ENCODE measurements at places on chromosomes 1 and 21.

GRCh38 chr1:100778748-100779147 is 59.2 kb downstream of the VCAM1 start:
- DNase-seq: no peak

GRCh38 chr1:217891966-217892365 is 260.8 kb downstream of the SPATA17 start:
- DNase-seq: no peak

DNA sequence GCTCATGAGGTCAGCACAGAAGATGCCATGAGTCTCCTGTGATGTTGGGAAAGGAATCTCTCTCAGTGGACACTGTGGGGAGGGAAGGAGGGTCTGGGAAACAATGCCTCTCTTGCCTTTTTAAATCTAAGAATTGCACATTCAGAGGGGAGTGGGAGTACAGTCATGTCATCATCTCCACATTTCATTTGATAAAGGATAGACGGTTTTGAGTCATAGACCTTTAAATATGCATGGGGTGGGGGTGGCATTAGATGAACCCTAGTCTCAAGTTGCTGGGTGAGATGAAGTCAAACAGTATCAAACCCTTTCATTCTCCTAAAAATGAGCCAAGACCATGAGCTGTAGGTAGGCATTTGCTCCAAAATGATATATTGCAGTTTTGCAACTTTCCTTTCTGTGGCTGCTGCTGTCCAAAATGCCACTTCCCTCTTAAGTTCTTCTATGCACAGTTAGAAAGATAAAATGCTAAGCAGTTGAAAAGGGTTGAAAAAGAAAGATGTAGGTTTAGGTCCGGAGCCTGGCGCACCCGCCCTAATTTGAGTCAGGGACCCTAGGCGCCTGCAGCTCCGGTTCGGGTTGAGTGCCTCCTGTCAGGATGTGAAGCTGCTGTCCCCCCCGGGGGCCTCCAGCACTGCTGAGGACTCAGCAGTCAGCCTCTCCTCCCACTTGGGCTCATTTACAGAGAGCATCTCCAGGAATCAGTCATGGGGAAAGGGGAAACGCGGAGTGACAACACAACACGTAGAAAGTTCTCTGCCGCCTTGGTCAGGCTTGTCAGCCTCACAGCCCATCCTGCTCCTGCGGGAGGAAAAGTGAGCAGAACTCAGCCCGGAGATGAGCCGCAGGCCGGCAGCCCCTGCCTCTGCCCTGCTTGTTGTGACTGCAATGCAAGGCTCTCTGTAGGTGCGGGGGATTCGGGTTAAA is 479.3 kb upstream of the RUNX1 start:
- no peak for DNase-seq

DNA sequence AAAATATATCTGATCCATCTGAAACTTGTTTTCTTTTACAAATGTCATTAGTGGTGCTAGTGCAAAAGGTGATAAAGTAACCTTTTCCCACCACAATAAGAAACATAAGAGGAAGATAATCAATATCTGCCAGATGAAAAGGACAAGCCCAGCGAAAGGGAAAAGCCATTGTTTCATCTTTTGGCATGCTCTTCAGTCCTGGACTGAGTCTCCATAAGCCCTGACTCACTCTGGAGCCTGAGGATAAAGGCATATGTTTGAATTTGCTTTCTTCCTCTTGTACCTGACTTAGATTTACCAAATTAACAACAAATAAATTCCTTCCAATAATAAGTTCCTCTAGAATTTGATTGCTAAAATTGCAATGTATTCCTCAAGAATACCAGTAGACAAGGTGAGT is 13.6 kb downstream of the DNAJC11 start:
- no peak for DNase-seq

- no peak for DNase-seq
Observed at GRCh38 chr1:83764209-83764608, 234.7 kb downstream of the TTLL7 start.

DNA sequence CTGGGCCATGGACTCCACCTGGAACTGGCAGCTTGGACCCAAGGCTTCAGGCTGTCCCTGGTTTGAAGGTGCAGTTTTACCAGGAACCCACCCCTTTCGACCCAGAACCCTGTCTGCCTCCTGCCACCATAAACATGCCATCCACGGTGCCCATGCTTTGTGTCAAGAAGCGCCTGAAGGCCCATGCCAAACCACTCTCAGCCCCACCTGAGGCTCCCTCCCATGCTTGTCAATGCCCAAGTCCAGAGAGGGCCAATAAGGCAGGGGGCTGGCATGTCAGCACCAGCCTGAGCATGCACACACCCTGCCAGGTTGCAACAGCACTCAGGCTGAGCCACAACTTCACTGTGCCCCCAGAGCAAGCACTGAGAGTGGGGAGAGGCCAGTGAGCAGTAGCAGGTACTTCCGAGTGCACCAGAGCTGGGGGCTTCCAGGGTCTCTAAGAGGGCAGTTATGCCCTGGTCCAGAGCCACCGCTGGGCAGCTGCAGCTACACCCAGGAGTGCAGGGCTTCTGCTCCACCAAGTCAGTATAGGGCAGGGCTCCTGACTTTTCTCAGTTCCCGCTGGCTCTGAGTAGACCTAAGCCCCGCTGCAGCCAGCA is 1256.0 kb downstream of the AMY1C start:
- DNase-seq: no peak

GRCh38 chr21:42500736-42501135 is 4.7 kb upstream of the RSPH1 start:
- no peak for DNase-seq

DNA sequence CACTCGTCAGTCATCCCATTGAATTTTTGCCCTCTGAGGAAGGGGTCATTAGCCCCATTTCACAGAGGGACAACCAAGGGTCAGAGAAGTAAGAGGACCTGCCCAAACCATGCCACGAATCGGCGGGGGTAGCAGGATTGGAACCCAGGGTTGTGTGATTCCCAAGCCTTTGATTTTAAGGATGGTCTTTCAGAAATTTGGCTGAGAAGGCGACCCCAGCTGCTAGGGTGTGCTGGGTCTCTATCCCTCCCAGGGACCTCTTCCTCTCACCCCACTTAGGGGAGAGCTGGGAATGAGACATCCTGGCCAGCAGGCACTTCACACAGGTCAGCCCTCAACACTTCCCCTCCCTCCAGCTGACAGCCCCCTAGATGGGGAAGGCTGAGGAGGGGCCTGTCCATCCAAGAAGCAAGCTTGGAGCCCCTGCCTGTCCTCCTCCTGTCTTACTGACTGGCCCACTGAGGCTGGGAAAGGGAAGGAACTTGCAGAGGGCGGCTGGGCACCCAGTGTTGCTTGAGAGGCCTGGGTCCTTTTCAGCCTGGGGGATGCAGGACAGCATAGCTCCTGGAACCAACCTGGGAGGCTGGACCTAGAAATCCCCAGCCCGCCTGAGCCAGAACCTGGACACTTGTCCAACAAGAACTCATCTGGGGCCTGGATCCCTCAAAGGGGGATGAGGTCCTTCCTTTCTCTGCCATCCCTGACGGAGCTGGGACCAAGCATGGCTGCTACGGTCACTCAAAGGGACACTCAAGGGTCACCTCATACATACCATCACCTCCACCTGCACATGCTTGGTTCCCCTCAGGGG is 1.7 kb downstream of the SDC3 start:
- no peak for DNase-seq

- no peak for DNase-seq
Observed at GRCh38 chr1:45870500-45870899, 67.1 kb downstream of the MAST2 start.

- no peak for DNase-seq
Observed at GRCh38 chr1:1925437-1926345, 6.6 kb upstream of the TMEM52 start.

- no peak for DNase-seq
Observed at GRCh38 chr1:3584915-3585314, 26.4 kb downstream of the MEGF6 start.

- DNase-seq: no peak
Observed at GRCh38 chr1:100536031-100536430, 1.9 kb upstream of the GPR88 start.

GRCh38 chr21:31337996-31338907 is 5.8 kb downstream of the TIAM1 start:
- DNase-seq: no peak

GRCh38 chr1:29767088-29767685 is 530.9 kb downstream of the PTPRU start:
- DNase-seq: no peak

DNA sequence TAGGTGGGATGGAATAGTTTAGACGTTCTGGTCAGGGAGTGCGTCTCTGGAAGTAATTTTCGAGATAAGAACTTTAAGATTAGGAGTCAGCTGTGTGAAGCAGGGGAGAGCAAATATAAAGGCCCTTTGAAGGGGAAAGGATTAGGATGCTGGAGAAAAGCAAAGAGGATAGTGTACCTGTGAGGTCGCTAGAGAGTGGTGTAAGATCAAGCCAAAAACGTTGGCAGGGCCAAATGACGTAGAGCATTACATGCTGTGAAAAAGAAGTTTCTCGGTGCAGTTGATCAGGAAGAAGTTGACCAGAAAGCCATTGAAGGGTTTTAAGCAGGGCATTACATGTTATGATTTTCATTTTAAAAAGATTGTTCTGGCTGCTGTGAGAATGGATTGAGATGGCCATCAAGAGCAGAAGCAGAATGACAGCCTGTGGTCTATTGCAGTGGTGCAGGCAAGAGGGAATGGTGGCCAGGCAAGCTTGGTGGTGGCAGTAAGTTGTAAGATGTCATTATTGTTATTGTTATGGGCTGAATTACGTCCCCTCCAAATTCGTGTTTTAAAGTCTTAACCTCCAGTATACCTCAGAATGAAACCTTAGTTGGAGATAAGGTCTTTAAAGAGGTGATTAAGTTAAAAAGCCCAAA is 113.6 kb upstream of the KIF26B start:
- DNase-seq: no peak

GRCh38 chr1:74246315-74246714 is 11.1 kb downstream of the TNNI3K start:
- DNase-seq: no peak

DNA sequence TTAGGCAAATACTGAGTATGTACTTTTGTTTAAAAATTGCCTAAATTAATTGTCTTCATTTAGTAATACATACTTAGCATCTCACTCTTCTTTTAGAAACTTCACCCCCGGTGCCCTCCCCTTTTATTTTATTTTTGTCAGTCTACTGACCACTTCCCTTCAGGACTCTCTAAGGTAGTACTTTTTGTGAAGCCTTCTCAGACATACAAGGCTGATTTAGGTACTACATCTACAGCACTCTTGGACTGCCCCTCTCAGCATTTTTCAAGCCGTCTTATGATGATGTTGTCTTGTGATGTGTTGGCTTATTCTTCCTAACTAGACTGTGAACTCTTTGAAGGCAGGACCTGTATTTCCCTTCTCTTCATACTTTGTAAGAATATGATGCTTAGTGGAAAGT is 24.7 kb downstream of the RPS6KC1 start:
- DNase-seq: no peak

- DNase-seq: no peak
Observed at GRCh38 chr1:208899438-208899837, 655.3 kb upstream of the PLXNA2 start.
